ENCODE measurements at places on chromosomes 1 and 21.

- DNase-seq: no peak
Measured at GRCh38 chr1:85838238-85838637, 130.0 kb upstream of the ZNHIT6 start.

DNA sequence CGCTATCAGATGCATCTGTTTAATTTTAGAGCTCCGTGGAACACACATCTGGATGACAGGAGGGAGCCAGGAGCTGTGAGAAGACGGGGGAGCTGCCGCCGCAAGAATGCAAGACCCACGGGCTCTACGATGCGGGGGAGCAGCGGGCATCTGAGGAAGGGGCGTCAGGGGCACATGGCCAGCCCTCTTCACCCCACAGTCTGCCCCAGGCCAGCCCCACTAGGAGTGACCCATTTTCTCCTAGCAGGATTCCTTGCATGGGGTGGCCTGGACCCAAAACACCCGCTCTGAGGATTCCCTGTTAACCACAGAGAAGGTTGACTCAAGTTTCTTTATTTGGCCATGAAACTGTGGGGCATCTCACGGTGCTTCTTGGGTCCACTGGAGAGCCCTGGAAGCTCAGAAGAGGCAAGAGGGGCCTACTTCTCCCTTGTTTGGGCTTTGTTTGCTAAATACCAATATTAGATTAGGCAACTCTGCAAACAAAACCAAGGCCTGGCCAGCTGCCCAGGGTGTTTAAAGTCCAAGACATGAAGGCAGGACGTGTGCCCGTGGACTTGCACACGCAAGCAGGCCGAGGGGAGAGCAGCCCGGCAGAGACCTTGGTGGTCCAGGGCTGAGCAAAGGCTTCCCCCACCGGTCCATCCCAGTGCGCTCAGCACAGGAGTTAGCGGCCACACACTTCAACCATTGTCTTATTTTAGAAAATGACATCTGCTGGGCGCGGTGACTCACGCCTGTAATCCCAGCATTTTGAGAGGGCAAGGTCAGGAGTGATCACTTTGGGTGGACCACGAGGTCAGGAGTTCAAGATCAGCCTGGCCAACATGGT, 89.8 kb downstream of the DHRS3 start:
- no peak for DNase-seq

GRCh38 chr1:12185036-12185917, 18.5 kb downstream of the TNFRSF1B start:
- no peak for DNase-seq

GRCh38 chr1:163836481-163836880, 514.7 kb downstream of the NUF2 start:
- DNase-seq: no peak

GRCh38 chr1:108850929-108851328, 6.0 kb downstream of the AKNAD1 start:
- no peak for DNase-seq

DNA sequence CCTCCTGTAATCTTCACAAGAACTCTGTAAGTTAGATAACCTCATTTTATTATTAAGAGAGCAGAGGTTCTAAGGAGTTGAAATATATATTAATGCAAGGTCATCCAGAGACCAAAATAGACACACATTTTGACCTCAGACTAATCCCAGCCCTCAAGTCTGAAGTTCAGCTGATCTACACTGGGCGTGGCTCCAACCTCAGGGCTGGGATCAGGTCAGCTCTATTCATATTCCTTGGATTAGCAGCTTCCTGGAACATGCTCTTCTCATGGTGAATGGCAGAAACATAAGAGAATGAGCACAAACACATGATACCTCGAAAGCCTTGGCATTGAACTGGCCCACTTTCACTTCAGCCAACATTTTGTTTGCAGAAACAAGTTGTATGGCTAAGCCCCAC, 200.8 kb upstream of the ST6GALNAC5 start:
- no peak for DNase-seq

DNA sequence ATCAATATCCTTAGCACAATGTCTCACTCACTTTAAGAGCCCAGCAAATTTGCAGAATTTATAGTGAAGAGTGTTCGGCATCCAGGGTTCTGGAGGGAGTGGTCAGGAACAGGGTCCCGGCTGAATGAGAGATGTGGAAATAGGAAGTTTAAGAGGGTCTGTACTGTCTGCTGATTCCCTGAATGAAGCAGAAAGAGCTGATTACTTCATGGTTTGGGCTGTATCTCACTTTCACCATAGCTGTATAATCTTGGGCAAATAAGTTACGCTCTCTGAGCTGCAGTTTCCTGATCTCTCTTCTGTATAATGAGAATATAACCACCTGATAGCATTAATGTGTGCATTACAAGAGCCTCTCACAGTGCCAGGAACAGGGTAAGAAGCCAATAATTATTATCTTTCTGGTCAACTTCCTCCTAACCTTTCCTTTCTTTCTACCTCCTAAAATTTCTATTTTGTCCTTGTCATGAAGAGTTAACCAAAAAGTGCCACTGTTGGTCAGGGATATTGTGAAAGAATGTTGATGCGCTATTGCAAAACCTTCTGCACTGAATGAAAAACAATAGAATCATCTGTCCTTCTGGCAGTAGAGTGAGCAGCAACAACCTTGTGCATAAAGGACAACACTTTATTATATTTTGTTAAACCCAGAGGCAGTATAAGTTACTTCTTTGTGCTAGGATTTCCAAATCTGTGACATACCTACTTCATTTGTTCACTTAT, 14.7 kb upstream of the PTGFR start:
- DNase-seq: no peak

DNA sequence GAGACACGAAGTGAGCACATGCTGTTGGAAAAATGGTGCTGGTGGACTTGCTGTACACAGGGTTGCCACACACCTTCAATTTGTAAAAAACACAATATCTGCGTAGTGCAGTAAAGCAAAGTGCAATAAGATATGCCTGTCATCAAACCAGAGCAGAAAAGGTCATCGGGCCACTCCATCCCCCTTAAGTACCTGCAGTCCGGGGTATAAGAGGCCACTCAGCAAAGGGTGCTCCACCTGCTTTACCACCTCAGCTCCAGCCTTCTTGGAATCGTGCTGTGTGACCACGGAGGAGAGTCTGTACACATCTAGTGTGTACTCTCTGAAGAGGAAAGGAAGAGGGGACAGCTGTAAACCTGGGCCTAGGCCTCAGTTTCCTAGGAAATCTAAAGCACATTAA, 10.9 kb downstream of the YARS1 start:
- no peak for DNase-seq

- DNase-seq: no peak
Measured at GRCh38 chr21:45299026-45299863, 11.6 kb upstream of the POFUT2 start.

GRCh38 chr1:248805876-248806275, 19.8 kb downstream of the SH3BP5L start:
- DNase-seq: no peak

- DNase-seq: no peak
Measured at GRCh38 chr1:216710055-216710454, 13.2 kb downstream of the ESRRG start.

DNA sequence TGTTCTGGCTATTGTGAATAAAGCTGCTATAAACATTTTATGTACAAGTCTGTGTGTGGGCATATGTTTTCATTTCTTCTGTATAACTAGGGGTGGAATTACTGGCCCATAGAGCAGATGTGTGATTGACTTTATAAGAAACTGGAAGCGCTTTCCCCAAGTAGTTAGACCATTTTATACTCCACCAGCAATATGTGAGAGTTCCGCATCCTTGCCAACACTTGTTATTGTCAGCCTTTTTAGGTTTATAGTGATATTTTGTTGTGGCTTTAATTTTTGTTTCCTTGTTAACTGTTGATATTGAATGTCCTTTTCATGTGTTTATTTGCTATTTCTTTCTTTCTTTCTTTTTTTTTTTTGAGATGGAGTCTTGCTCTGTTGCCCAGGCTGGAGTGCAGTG, 9.4 kb downstream of the MAN1C1 start:
- no peak for DNase-seq

DNA sequence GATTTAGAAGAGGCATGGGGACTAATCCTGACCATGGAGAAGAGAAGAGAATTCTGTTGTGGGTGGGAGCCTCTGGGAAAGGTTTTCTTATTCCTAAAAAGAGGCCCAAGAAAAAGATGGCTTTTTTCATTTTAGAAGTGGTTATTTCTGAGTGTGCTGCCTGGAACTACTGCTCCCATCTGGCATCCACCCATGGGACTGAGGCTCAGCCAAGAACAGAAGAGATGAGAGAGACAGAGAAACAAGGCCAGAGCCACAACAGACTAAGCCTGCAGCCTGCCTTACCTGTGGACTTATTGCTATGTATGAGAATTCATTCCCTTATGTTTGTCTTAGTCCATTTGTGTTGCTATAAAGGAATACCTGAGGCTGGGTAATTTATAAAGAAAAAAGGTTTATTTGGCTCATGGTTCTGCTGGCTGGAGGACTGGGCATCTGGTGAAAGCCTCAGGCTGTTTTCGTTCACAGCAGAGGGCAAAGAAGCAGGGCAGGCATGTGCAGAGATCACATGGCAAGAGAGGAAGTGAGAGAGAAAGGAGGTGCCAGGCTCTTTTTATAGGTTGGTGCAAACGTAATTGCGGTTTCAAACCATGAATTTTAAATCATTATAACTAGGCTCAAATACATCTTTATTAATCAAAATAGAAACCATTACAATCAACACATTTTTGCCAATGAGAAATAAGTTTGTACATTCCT, 57.5 kb upstream of the PRDM2 start:
- DNase-seq: no peak

DNA sequence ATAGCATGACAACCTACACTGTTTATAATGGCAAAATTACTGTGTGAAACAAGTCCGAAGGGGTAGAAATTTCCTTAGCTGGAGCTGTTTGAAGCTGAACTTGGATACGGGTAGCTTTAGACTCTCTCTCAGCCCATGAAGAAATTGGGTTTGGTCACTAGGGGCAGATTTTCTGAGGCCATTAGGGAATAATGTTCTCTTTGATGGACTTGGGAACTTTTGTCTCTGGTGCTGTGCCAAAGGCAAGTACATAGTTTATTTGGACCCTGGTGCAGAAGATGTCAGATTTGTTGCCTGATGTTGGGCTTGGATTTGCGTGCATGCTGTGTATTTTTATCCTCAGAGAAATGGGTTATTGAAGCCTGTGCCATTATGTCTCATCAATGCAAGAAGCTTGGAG, 109.6 kb downstream of the VPS13D start:
- DNase-seq: no peak

DNA sequence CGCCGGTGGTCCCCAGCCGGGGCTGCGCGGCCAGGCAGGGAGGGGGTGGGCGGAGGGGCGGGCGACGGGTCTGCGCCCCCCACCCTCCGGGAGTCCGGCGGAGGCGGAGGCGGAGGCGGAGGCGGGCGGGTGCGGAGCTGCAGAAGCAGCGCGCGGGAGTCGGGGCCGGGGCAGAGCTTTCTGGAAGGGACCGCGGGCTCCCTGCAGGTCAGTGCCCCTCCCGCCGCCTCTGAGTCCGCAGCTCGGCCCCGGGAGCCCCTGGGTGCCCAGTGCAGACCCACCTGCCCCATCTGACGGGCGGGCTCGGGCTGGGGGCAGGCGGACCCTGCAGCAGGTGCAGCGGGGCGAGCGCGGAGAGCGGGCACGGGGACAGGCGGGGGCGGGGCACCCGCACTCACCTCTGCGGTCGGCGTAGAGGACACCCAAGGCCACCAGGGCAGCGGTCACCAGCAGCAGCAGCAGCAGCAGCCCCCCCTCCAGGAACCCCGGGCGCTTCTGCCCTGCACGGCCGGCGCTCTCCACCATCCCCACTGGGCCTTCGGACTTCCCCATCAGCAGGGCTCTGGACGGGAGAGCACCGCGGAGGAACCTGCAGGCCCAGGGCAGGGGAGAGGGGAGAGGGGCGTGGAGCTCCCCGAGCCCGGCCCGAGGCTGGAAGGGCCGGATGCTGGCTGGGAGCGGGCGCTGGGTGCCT, 3.7 kb downstream of the MMEL1 start:
- DNase-seq: peak; percentile 11

DNA sequence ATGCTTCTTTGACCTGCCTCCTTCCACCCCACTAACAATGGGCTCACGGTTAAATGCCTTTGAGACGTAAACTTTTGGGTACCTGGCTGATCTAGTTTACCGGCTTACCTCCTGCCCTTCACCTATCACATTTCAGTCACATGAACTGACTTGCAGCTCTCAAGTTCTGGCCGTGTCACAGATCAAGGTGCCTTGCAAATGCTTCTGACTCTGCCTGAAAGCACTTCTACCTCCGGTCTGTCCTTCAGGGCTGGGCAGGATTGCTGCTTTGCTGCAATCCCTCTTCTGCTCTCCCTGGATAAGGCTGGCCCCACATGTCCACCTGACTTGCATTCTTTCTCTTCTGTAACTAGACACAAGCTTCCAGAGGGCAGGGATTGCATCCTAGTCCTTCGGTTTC, 69.0 kb downstream of the GRIK1 start:
- DNase-seq: no peak

- DNase-seq: no peak
Measured at GRCh38 chr1:36088265-36088576, 471 bp upstream of the ADPRS start.

GRCh38 chr1:202067188-202067974, 55.3 kb upstream of the GPR37L1 start:
- DNase-seq: no peak

DNA sequence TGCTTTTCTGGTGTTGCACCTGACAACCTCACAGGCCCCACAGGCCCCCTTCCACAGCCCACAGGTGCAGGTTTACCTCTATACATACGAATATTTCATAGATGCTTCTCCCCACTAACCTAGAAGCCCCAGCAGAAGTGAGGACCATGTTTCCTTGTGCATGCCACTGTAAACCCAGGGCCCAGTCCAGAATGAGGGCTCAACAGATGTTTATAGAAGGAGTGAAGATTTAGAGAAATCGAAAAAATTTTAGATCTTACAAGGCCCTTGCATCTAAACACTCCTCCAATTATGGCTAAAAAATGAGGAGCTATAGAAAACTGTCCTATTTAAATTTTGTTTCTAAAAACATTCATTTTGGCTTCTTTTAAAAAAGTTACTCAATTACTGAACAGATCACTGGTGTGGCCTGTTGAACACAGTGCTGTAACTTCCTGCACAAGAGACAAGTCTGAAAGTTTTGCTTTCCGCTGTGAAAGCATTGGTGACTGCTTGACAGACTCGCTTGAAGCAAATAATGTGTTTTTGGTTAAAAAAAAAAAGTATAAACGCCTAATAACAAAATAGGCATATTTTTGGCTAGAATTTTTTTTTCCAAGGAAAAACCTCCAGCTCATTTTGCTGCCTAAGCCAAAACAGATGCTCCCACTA, 1.2 kb downstream of the ABCB10 start:
- peak; percentile 38 for DNase-seq

GRCh38 chr1:17870679-17871078, 115.5 kb downstream of the ACTL8 start:
- DNase-seq: no peak

DNA sequence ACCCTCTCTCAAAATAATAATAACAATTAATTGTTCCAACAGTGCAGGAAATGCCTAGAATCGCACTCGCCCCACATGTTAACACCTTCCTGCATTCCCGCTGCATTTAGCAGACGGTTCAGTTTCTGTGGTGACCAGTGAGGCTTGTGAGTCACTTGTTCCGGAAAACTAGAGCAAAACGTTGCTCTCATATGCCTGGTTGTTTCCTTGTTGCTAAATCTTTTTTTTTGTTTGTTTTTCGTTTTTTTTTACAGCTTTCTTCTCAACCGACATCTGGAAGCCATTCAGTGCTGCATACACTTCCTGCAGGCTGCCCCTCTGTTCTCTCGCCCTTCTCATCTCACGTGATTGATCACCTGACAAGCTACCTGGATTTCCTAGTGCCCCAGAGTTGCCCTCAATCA, 56.9 kb upstream of the TMPRSS2 start:
- no peak for DNase-seq

Data from activated naive CD4-positive, alpha-beta T cell treated with anti-CD3 and anti-CD28 coated beads, Interleukin-2, amount 10 ng/mL, durations not matched to agents 7 days and 5 days (primary cell).